Hepatic stellate cell (primary cell): ENCODE measurements at places on chromosomes 12 and 14.
A peak's percentile ranks its signal among the peaks of the same experiment; 100 is the strongest.

DNA sequence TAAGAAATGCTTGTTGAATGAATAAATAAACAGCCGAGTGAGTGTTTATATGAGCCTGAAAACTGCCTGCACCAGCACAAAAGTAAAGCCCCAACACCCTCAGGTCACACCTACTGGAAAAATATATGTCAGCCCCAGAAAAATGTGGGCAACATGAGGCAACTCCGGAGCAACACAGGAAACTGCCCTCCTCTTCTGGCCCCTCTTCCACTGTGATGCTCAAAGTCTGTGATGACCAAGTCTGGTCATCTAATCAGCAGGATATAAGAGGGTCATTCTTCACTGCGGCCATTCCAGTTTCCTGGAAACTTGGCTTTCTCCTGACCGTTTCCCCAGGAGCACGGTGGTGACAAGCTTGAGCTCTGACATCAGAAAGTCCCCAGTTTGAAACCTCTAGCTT, 159.6 kb upstream of the PZP start:
- no peak for DNase-seq

GRCh38 chr12:6928022-6928702, 403 bp downstream of the ATN1 start:
- no peak for DNase-seq

DNA sequence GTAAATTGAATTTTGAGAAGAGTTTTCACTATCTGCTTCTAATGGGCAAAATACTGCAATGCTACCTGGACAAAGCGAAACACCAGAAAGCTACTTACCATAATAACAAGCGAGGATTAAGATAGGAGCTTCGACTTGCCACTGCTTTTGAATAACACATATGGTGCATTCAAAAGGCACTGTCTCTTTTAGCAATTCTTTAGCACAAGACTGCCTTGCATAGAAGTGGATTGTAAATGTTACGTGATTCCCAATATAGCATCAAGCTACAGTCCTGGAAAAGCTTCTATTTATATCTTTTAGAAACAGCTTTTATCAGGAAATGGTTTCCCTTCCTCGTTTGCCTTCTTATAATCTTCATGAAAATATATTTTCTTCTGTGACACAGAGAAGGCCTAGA, 258.7 kb upstream of the PDE3A start:
- no peak for DNase-seq

DNA sequence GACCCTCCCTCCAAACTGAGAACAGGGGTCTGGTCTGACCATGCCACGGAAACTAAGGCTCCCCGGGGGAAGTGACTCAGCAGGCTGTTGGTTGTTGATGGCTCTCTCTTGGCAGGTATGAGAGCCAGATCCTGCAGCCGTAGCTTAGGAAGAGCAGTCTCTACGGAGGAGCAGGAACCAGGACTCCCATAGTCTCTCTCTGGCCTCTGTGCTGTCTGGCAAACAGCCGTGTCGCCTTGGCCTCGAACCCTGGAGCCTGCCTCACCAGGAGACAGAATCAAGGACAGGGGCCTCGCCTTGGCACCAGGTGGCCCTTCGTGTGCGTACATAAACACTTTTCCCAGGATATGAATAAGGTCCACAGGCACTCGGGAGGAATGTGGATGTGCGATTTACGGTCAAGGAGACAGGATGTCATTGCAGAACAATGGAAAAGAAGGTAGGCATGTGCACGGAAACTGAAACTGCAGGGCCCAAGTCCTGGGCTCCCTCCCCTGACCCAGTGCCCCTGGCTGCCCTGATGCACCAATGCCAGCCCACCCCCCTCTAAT, 7.9 kb downstream of the VWF start:
- DNase-seq, result no peak

DNA sequence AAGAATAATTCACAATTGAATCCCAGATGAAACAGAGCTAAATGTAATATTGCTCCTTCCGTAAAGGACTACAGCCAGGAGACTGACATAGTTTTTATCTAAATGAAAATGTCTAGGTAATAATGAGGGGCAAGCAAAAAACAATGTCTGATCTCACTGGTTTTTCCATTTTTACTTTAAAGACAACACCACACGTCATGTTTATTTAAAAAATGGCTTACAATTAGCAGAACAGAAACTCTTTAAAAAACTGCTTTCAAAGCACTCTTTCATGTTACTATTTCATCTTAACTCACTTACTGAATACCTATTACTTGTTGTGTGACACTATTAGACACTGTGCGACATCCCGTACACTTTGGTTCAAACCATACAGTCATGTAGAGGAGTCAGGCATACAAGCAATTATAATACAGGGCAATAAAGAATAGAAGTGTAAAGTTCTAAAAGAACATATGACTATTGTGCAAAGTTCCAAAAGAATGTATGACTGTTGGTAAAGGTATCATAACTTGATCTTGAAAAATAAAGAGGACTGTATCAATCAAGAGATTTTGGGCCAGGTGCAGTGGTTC, 9.1 kb downstream of the BTBD7 start:
- no peak for DNase-seq

DNA sequence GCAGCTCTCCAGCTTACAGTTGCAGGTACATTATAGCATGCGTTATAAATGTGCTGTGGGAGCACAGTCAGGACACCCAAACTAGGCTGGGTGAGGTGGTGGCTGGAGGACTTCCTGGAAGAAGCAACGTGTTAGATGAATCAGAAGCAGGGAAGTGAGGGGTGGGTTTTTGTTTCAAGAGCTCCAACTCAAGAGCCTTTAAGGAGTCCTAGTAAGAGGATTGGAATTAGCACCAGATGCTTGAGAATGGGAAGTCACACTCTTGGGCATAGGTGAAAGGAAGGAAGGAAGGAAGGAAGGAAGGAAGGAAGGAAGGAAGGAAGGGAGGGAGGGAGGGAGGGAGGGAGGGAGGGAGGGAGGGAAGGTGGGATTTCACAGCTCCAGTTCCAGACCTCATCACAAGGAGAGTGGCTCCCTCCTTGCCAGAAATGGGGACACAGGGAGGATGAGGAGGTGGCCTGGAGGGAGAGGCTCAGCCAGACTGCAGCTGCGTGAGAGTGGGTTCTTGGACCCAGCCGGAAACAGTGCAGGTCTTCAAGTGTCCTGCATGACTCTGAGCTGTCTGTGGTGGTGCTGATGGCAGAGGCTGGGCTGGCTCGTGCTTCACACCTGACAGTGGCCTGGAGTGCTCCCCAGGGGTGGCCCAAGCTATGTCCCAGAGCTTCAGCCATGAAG, 115.7 kb upstream of the GSC start:
- DNase-seq, result no peak

GRCh38 chr12:62263966-62264365, 3.8 kb downstream of the USP15 start:
- no peak for DNase-seq

DNA sequence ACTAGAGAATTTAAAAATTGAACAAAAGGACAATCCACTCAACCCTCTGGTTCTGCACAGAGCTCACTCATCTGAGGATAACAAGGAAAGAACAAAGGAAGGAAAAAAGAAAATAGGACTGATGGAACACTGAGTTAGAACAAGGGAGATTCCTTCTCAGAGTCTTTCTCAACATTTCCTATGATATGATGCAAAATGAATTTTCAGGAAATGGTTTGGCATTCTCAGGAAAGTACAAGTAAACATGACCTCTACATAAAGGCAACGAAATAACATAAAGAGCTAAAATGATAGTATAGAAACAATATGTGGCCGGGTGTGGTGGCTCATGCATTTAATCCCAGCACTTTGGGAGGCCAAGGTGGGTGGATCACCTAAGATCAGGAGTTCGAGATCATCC, 135.8 kb downstream of the ITPR2 start:
- DNase-seq, result no peak

DNA sequence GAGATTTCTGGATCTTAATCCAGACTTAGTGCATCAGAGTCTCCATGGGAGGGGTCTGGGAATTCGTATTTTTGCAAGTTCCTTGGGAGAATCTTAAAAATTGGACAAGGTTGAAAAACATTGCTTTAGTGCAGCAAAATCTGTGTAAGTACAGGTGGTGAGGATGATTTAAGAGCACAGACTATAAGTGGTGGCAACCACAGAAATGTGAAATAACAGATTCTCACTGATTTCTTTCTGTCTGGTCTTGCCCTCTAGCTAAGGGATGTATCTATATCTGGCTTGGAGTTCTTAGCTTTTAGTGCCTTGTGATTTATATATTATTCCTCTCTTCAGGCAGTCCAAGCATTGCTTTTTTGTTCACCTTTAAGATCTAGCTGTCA, 116.2 kb downstream of the DIP2B start:
- DNase-seq, result no peak

GRCh38 chr14:52399921-52400595, 85.9 kb downstream of the PTGER2 start:
- no peak for DNase-seq

GRCh38 chr12:79764641-79765040, 73.9 kb upstream of the PAWR start:
- no peak for DNase-seq

- peak; percentile 50 for DNase-seq
These were observed 6.2 kb downstream of the SLC41A2 start for GRCh38 chr12:104951759-104952509.

- no peak for DNase-seq
These were observed 119.6 kb upstream of the CPSF6 start for GRCh38 chr12:69119770-69120169.

GRCh38 chr12:30970559-30971197, 44.1 kb downstream of the TSPAN11 start:
- no peak for DNase-seq
